Right ventricle myocardium superior (tissue), 1 donor: ENCODE measurements at places on chromosomes 6 and 20. TPM values are rescaled to one million over a fixed set of nuclear protein-coding genes. Genes with fewer than 3 reads are reported as not detected.
A peak's percentile ranks its signal among the peaks of the same experiment; 100 is the strongest.

Gene SMOC2
- total RNA-seq: 10.9 TPM

Gene SRSF12
- not detected for total RNA-seq

Gene RSPH9
- 0.16 TPM for total RNA-seq

Gene CRISP2
- not detected for total RNA-seq

Gene SNAP25
- total RNA-seq: not detected

GRCh38 chr6:116136373-116136772, 10.4 kb upstream of the COL10A1 start:
- no peak for DNase-seq

- DNase-seq: no peak
Measured at GRCh38 chr6:13371421-13372072, 43.2 kb upstream of the TBC1D7 start.

DNA sequence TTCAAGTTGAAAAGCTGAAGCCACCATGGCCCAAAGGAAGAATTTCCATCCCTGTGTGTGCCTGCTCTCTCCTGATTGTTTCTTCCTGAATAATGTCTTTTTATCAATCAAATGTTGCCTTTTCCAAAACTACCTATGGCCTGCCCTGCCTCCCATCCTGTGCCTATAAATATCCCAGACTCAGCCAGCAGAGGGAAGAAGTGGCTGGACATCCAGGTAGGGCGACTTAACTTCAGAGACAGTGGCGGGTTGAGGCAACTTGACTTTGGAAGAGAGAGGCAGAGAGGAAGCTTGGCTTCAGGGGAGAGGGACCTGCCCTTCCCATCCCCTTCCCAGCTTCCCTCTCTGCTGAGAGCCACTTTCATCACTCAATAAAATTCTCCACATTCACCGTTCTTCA, 133.0 kb downstream of the LCA5 start:
- no peak for DNase-seq

DNA sequence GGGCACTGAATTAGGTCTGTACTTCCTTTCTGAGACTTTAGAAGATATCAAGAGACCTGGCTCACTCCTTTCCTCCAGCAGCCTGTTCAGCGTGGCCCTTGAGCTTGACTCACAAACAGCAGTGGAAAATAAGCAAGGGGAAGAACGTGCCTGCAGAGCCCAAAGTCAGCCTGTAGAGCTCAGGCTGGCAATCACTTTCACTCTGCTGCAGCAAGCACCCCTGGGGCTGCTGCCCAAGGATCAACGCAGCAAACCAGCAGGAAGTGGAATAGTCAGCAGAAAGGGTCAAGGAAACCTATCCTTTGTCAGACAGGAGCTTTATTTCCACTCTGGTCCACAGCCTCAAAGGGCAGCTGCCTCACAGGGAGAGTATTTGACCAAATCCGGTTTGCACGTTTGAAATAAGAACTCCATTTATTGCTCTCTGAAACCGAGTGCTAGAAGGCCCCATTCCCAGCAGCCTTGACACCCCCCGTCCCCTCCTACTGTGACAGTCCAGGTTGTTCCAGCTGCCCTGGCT, 77.4 kb downstream of the PRDM1 start:
- DNase-seq: no peak

DNA sequence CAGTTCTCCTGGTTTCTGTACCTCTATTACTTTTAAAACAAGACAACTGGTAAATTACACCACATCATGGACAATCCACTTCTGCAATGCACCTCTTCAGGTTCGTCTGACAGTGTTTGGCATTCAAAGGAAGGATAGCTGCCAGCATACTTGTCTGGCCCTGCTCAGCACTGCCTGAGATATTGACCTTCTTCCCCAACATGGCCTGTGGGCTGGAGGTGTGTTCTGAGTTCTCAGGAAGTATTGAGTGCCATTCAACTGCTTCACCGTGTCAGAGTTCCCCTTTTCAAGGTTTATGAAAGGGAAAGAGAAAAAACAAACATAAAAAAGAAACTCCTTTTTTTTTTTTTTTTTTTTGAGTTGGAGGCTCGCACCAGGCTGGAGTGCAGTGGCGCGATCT, 267.9 kb upstream of the SASH1 start:
- DNase-seq: no peak

DNA sequence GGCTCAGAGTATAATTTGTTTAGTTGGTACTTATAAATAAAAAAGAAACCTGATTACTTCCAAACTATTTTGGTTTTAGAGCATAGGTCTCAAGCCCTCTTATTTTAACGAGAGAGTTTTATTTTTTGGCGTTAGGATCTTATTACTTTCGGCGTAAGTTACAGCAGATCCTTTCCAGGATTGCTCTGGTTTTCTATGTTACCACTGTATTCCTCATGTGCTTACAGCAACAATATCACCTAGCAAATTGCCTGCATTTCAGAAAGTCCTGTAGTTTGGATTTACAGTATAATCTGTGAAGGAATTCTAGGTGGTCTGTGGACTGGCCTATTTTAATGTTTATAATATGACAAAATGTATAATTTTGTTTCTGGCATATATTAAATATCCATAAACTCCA, 54.1 kb downstream of the TRMT11 start:
- DNase-seq: no peak

- DNase-seq: no peak
Measured at GRCh38 chr6:137248702-137249101, 29.5 kb upstream of the IFNGR1 start.

GRCh38 chr6:125354649-125355048, 52.9 kb upstream of the HDDC2 start:
- no peak for DNase-seq

GRCh38 chr6:110876170-110876773, 1.7 kb downstream of the AMD1 start:
- DNase-seq: peak; percentile 94

DNA sequence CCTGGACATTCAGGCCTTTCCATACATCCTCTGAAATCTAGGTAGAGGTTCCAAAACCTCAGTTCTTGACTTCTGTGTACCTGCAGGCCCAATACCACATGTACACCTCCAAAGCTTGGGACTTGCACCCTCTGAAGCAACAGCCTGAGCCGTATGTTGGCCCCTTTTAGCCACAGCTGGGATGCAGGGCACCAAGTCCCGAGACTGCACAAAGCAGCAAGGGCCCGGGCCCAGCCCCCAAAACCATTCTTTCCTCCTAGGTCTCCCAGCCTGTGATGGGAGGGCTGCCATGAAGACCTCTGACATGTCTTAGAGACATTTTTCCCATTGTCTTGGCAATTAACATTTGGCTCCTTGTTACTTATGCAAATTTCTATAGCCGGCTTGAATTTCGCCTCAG, 107.4 kb upstream of the FRMD1 start:
- DNase-seq: no peak

DNA sequence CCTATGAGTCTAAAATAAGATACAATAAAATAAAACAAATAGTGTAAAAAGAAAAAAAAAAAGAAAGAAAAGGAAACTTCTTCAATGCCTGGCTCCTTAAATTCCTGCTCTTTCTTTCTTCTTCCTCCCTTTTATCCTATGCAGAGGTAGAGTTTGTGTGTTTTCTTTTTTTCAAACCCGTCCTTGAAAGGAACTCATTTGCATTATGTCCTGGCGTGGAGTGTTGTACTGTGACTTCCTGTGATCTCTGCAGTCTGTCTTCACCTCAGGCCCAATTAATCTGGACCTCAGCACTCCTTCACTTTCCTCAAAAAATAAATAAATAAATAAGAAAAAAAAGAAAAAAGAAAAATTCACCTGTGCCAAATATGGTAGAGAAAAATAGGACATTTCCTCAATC, 541.9 kb upstream of the SPTLC3 start:
- no peak for DNase-seq
